ENCODE measurements at places on chromosomes 3 and 15. TPM values are rescaled to one million over a fixed set of nuclear protein-coding genes. Genes with fewer than 3 reads are reported as not detected.

Gene TRIM59
- 8.9 TPM for total RNA-seq

Gene SEMA6D
- not detected for total RNA-seq

Gene RGMA
- 0.39 TPM for total RNA-seq

Gene P2RY1
- 0.46 TPM for total RNA-seq

Gene DZIP1L
- total RNA-seq, result 6.8 TPM

Gene TICRR
- 15.9 TPM for total RNA-seq

Gene AADAC
- 20.8 TPM for total RNA-seq

Gene IL17RE
- 1.0 TPM for total RNA-seq

Gene ITGA11
- total RNA-seq, result 2.9 TPM

Gene PXYLP1
- 10.6 TPM for total RNA-seq

Gene TLE3
- 17.0 TPM for total RNA-seq

Gene SAMMSON
- total RNA-seq, result not detected

Measured in A549 treated with DMSO at 1 μM for 4 hours (cell line).